ENCODE measurements at places on chromosomes 4 and X.

GRCh38 chrX:71912156-71912555, 1.5 kb downstream of the NHSL2 start:
- no peak for DNase-seq

- no peak for DNase-seq
Observed at GRCh38 chr4:2698951-2699505, 57.1 kb downstream of the TNIP2 start.

- no peak for DNase-seq
Observed at GRCh38 chrX:118773782-118774181, 46.4 kb downstream of the IL13RA1 start.

GRCh38 chr4:52752936-52753335, 1.7 kb upstream of the ERVMER34-1 start:
- DNase-seq, result no peak

- DNase-seq, result no peak
Observed at GRCh38 chr4:156596706-156597329, 374.8 kb downstream of the PDGFC start.

- no peak for DNase-seq
Observed at GRCh38 chr4:80134936-80135701, 62.1 kb upstream of the ANTXR2 start.
